ENCODE measurements at places on chromosomes 2 and 18.

DNA sequence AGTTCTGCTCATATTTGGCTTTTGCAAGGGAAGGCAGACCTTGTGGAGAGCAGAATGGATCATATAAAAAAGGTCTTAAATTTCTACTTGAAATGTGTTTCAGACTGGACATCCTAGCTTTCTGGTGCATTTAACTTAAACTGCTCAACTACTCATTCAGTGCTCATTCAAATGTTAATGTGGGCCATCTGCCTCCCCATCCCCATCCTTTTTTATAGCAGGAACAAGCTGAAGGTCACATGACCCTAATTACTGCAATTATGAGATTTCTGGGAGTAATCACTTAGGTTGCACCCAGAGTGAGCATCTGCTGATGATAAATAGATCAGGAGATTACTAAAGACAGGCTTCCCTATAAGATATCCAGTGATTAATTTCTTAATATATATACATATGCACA is 96.1 kb downstream of the MAP2 start:
- DNase-seq, result no peak

GRCh38 chr18:295756-296490 is 28.1 kb upstream of the THOC1 start:
- no peak for DNase-seq

- DNase-seq, result no peak
Observed at GRCh38 chr18:69636529-69637301, 236.0 kb downstream of the DOK6 start.

- DNase-seq, result no peak
Observed at GRCh38 chr2:122249673-122250072, 494.2 kb downstream of the TSN start.

- DNase-seq, result no peak
Observed at GRCh38 chr2:200738590-200738989, 73.1 kb upstream of the BZW1 start.

DNA sequence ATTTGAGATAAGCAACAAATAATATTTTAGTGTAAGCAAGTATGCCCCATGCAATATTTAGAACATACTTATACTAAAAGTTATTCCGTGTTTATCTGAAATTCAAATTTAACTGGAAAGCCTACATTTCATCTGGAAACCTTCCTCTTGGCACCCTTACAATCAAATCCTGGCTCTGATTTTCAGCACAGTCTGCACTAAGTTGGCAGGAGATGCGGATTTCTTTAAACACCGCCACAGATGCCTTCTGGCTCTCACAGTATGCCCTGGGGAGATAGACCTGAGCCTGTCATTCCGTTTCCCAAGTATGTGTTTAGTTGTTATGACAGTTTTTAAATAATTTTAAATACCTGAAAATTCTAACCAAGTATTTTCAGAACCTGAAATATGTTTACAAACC is 7.3 kb upstream of the MLPH start:
- no peak for DNase-seq

DNA sequence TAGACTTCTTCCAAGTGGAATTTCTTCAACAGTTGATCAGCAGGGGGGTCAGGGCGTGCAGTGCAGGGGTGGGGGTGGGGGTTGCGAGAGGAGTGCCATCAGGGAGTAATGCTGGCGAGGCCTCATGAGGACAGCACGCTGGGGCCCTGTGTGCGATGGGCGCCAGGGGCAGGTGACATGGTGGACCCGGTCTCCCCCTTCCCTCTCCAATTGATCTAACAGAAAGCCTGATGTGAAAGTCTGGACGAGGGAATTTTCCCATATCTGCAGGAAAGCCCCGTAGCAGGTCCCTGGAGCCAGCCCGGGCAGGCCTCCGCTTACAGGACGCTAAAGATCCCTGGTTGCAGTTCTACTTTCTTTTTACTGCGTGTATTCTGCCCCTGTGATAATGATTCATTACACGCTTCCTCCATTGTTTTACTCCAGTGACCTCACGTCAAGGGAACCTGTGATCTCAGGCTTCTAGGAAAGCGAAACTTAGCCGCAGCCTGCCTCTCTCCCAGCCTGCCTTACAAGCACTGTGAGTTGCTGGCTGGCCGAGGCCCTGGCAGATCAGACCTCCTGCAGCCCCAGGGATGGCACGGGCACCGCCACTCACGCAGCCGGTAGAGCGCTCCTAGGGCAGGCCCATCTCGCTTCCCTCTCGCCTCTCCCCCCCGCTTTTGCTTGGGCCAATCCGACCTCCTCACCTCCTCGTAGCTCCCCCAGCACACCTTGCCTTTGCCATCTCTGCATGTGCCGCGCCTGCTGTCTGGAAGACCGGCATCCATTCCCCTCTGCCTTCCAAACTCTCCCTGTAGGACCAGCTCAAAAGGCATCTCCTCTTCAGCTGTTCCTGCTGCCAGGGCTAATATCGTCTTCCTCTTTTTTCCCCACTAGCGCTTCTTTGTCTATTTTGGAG is 19.2 kb downstream of the NEURL3 start:
- DNase-seq, result peak; percentile 76

DNA sequence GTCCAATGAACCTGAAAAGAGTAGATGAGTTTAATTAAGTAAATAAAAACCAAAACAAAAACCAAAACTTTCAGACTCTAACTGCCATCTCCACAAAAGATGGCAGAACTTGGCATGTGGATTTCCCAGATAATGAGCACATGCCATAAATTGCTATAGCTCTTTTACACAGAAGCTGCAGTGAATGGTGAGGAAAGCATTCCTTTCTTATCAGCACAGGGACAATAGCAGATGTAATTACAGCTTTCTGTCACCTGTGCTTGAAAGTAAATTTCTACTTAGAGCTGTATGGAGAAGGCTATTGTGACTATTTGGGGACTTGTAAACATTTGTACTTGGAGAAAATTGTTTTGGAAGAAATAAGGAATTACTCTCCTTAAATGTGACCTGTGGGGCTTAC is 378.4 kb downstream of the RPRM start:
- DNase-seq, result no peak

GRCh38 chr2:136394136-136395060 is 276.4 kb upstream of the CXCR4 start:
- no peak for DNase-seq

DNA sequence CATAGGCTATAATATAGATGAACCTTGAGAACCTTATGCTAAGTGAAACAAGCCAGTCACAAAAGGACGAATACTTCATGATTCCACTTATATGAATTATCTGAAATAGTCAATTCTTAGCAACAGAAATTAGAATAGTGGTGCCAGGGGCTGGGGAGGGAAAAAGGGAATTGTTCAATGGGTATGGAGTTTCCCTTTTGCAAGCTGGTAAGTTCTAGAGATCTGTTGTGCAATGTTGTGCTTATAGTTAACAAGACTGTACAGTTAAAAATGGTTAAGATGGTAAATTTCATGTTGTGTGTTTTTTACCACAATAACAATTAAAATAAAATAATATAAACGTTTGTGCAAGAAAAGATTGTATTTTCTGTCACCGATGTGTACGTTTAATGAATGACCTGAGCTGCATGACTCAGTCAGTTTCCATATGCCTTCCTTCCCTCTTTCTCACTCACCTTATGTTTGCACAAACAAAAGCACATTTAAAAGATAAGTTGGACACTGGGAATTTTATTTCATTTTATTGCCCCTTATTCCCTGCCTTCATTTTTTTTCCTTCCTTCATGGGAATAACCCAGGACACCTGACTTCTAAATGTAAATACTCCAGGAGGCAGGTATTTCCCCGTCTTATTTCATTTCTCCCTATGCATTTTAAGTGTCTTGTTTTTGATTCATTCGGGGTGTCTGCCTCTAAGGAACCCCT is 143.7 kb upstream of the TTC39C start:
- DNase-seq, result no peak

DNA sequence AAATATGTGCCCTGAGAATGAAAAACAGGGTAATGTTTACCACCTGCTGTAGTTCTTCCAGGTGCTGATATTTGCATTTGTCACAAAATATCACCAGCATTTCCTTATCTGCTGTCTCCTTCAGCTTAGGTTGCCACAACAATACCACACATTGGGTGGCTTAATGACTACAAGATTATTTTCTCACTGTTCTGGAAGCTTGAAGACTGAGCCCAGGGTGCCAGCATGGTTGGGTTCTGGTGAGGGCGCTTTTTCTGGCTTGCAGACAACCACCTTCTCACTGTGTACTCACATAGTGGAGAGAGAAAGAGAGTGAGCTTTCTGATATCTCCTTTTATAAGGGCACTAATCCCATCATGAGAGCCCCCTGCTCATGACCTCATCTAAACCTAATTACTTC is 407.5 kb upstream of the RGPD4 start:
- DNase-seq, result no peak

GRCh38 chr2:219475278-219475677 is 23.4 kb upstream of the GMPPA start:
- DNase-seq, result no peak

GRCh38 chr2:221467610-221468009 is 104.5 kb downstream of the EPHA4 start:
- no peak for DNase-seq

GRCh38 chr2:118492335-118492734 is 355.1 kb downstream of the EN1 start:
- DNase-seq, result no peak
